ENCODE measurements at places on chromosomes 4 and X. TPM values are rescaled to one million over a fixed set of nuclear protein-coding genes. Genes with fewer than 3 reads are reported as not detected.

- no peak overlapping the region for H3K4me3 ChIP-seq
- peaks cover 16% of the 10 kb centered on the region for H3K27me3 ChIP-seq
- H3K4me1 ChIP-seq = no peaks in the 10 kb centered on the region
- H3K36me3 ChIP-seq = no peaks in the 10 kb centered on the region
- no peak for DNase-seq
Measured at GRCh38 chr4:6383929-6384328, 88.5 kb downstream of the PPP2R2C start.

- no peak overlapping the region for H3K27ac ChIP-seq
- DNase-seq = no peak
- no peak overlapping the region for H3K4me3 ChIP-seq
Measured at GRCh38 chr4:62591756-62592155, 1391.6 kb downstream of the ADGRL3 start.

- H3K27me3 ChIP-seq = no peaks in the 10 kb centered on the region
- H3K4me3 ChIP-seq = no peak overlapping the region
- no peak for DNase-seq
- H3K36me3 ChIP-seq = no peaks in the 10 kb centered on the region
- no peak overlapping the region for H3K27ac ChIP-seq
- no peaks in the 10 kb centered on the region for H3K4me1 ChIP-seq
Measured at GRCh38 chrX:146243041-146243440, 425.4 kb downstream of the SLITRK2 start.

GRCh38 chr4:21117541-21118180 is 417.4 kb downstream of the PACRGL start:
- no peak for DNase-seq
- H3K4me1 ChIP-seq = no peaks in the 10 kb centered on the region
- H3K27me3 ChIP-seq = no peaks in the 10 kb centered on the region
- H3K36me3 ChIP-seq = no peaks in the 10 kb centered on the region
- H3K4me3 ChIP-seq = no peak overlapping the region

DNA sequence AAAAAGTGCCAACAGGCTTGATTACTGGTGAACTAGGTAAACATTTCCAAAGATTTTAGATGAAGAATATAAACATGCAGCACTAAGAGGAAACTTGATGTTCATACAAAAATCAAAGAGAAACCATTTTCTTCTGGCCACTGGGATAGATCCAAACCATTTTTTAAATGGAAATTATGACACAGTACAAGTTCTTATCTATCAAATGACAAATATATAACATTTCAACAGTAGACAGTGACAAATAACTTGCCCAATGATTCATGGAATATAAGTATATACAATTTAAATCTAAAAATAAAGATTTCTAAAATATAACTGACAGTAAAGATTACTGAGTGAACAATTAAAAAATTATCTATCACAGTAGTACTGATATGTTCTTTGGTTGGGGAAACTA is 151.1 kb downstream of the CDS1 start:
- H3K27me3 ChIP-seq = peaks cover 2% of the 10 kb centered on the region
- no peak overlapping the region for H3K4me3 ChIP-seq
- H3K27ac ChIP-seq = no peak overlapping the region
- DNase-seq = no peak
- no peaks in the 10 kb centered on the region for H3K36me3 ChIP-seq
- H3K4me1 ChIP-seq = no peaks in the 10 kb centered on the region

Gene FREM3
- total RNA-seq = not detected

DNA sequence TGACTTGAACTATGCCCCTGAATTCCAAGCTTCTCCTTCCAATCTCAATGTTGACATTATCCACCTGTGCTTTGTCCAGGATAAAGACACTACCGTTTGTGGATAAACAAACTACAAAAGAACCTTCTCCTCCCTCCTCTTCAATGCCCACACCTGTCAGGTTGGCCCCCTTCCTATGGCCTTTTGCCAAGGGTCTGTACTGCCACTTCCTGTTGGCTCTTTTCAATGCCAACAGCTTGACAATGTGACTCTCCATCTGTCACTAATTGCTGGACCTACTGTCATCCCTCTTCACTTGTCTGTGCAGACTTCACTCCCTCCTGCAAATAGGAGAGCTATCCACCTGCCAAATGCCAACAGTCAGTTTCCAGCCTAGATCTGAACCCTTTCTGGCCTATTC is 35.8 kb upstream of the MID1 start:
- H3K4me3 ChIP-seq = no peak overlapping the region
- no peaks in the 10 kb centered on the region for H3K4me1 ChIP-seq
- DNase-seq = no peak
- no peaks in the 10 kb centered on the region for H3K27me3 ChIP-seq

DNA sequence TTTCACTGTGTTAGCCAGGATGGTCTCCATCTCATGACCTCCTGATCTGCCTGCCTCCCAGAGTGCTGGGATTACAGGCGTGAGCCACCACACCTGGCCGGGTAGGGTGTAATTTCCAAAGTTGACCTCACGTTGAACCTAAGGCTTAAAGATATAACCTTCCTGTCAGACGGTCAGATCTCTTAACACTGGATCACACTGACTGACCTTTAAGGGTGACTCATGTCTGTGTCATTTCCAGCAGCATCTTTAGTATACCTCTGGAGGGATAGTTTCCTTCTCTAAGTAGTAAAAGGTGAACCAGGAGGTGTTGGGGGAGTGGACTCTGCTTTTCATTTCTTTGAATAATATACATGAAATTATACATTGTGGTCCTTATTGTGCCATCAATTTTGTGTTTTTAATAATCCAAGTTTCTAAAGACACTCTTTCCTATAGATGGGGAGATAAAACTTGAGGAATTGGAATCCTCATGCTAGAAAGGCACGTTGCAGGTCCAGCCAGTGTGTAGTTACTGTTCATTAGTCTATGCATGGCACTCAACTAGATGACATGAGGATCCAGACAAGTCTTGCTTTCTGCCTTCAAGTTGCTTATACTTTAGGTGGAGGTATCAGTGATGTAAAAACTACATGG is 45.7 kb downstream of the ARHGAP10 start:
- no peak overlapping the region for H3K4me3 ChIP-seq
- H3K4me1 ChIP-seq = peaks cover 35% of the 10 kb centered on the region
- no peak overlapping the region for H3K27ac ChIP-seq
- H3K27me3 ChIP-seq = no peaks in the 10 kb centered on the region
- DNase-seq = no peak
- H3K36me3 ChIP-seq = no peaks in the 10 kb centered on the region

GRCh38 chr4:6042293-6043063 is 24.2 kb upstream of the C4orf50 start:
- peaks cover 11% of the 10 kb centered on the region for H3K4me1 ChIP-seq
- H3K4me3 ChIP-seq = no peak overlapping the region
- H3K27me3 ChIP-seq = peaks cover 4% of the 10 kb centered on the region
- peak; percentile 10 for DNase-seq
- H3K36me3 ChIP-seq = no peaks in the 10 kb centered on the region
- H3K27ac ChIP-seq = no peak overlapping the region

DNA sequence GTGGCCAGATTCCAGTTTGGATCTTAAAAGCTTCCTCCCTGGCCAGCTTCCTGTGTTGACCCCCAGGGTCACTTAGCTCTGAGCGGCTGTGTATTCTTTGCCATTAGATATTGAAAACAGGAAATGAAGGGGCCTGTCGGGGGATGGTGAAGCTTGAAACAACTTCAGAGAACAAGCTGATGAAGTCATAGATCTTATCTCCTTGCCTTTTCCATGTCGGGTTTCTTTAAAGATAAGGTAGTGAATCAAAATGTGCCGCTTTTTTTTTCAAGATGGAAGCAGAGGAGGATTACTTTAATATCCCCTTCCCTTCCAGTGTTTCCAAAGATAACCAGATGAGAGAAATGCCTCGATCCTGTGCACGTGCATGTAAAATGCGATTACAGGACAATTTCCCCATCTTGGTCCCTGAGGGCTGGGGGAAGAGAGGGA is 508.5 kb downstream of the MID1IP1 start:
- peak overlapping the region; percentile 100 for H3K27ac ChIP-seq
- H3K36me3 ChIP-seq = peaks cover 85% of the 10 kb centered on the region
- no peaks in the 10 kb centered on the region for H3K27me3 ChIP-seq

GRCh38 chr4:29276150-29276549 is 1444.0 kb upstream of the PCDH7 start:
- no peak overlapping the region for H3K4me3 ChIP-seq
- H3K27ac ChIP-seq = no peak overlapping the region
- no peak for DNase-seq
- no peaks in the 10 kb centered on the region for H3K36me3 ChIP-seq
- no peaks in the 10 kb centered on the region for H3K4me1 ChIP-seq

DNA sequence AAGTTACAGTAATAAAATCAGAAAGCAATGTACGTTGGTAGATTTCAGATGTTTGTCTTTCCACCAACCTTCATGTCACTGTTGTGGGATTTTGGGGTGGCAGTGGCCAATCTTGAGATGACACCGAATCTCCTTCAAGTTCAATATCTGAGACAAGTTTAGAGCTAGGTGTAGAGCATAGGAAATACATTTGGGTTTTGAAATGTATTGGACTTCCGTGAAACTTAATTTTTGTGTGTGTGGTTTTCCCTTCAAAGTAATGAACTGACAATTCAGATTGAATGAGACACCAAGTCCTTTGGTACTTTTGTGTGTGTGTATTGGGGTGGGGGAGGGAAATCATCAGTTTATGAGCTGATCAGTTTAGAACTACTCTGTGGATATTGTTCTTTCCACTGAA is 1.8 kb downstream of the WDR44 start:
- H3K36me3 ChIP-seq = no peaks in the 10 kb centered on the region
- no peak for DNase-seq
- peak overlapping the region; percentile 96 for H3K4me3 ChIP-seq
- H3K4me1 ChIP-seq = peaks cover 35% of the 10 kb centered on the region

Gene GUF1
- total RNA-seq = 38.3 TPM

DNA sequence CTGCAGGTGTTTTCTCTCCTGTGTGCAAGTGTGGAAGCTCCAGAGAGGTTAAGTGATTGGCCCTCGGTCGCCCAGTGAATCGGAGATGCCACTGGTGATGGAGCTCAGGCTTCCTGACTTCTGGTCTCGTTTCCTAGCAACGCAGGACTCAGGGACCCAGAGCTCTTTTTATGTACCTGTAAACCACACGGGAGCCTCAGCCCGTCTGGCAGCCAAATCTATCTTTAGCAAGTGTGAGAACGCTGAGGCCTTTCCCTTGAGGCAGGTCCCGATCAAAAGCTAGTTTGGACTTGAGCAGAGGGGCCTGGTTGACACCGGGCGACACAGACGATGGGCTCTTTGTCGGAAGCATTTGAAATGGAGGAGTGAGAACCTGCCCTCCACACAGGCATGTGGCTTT is 116.8 kb downstream of the SORCS2 start:
- no peak for DNase-seq
- peaks cover 11% of the 10 kb centered on the region for H3K27me3 ChIP-seq
- H3K4me3 ChIP-seq = no peak overlapping the region
- no peaks in the 10 kb centered on the region for H3K4me1 ChIP-seq

Measured in activated CD4-positive, alpha-beta T cell treated with anti-CD3 and anti-CD28 coated beads for 36 hours (primary cell).